ENCODE measurements at places on chromosomes 7 and 10. TPM values are rescaled to one million over a fixed set of nuclear protein-coding genes. Genes with fewer than 3 reads are reported as not detected.

GRCh38 chr7:2373124-2373556 is 18.5 kb downstream of the EIF3B start:
- H3K27me3 ChIP-seq: no peaks in the 10 kb centered on the region
- DNase-seq: no peak
- H3K36me3 ChIP-seq: peaks cover 75% of the 10 kb centered on the region
- H3K4me1 ChIP-seq: peaks cover 4% of the 10 kb centered on the region

DNA sequence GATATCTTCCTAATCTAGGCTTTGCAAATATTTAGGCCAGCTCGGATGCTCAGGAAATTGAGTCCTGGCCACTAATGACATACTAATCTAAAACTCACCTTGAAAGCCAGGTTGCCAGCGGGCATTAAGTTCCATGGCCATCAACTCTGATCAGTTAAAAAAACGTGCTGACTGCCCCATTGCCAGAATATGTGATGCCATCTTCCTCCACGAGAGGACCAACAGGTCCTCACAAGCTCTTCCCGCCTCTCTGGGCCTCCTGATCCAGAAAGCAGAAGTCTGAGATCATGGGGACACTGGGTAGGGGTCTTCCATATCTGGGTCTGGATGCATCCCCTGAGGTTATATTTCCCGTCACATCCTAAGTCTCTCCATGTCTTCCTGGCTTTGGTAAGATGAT is 311.3 kb downstream of the TCERG1L start:
- no peaks in the 10 kb centered on the region for H3K4me1 ChIP-seq
- H3K36me3 ChIP-seq: no peaks in the 10 kb centered on the region
- no peak overlapping the region for H3K4me3 ChIP-seq
- DNase-seq: no peak
- H3K27ac ChIP-seq: no peak overlapping the region
- no peaks in the 10 kb centered on the region for H3K27me3 ChIP-seq

The PLAU gene
- total RNA-seq: 1.6 TPM

The NKX1-2 gene
- not detected for total RNA-seq

Measured in activated CD8-positive, alpha-beta T cell treated with anti-CD3 and anti-CD28 coated beads, Interleukin-2, amount 10 ng/mL, durations not matched to agents 7 days and 5 days (primary cell).